ENCODE measurements at places on chromosomes 3 and 15. TPM values are rescaled to one million over a fixed set of nuclear protein-coding genes. Genes with fewer than 3 reads are reported as not detected.

Gene GRIP2
- total RNA-seq = 1.6 TPM

Gene SCG3
- total RNA-seq = 0.31 TPM

Gene GABRR3
- not detected for total RNA-seq

Gene LRRK1
- total RNA-seq = 12.1 TPM

Gene CCDC13
- total RNA-seq = 2.8 TPM

Gene COL8A1
- total RNA-seq = 136 TPM

DNA sequence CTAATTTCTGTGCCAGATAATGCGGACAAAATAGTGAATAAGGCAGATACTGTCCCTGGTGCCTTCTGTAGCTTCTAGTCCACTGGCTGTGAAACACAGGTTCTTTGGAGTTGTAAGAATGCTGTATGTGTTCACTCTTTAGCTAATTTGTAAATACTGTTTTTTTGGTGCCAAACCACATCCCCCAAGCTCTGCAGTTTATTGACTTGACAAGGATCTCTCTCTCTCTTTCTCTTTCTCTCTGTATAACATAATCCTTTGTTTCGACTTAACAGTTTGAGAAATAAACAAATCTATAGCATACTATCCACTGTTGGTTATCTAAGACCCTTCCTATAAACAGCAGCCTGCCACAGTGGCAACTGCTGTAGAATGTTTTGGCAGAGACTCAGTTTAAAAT is 7.6 kb downstream of the SMAD3 start:
- ATAC-seq = no peak

DNA sequence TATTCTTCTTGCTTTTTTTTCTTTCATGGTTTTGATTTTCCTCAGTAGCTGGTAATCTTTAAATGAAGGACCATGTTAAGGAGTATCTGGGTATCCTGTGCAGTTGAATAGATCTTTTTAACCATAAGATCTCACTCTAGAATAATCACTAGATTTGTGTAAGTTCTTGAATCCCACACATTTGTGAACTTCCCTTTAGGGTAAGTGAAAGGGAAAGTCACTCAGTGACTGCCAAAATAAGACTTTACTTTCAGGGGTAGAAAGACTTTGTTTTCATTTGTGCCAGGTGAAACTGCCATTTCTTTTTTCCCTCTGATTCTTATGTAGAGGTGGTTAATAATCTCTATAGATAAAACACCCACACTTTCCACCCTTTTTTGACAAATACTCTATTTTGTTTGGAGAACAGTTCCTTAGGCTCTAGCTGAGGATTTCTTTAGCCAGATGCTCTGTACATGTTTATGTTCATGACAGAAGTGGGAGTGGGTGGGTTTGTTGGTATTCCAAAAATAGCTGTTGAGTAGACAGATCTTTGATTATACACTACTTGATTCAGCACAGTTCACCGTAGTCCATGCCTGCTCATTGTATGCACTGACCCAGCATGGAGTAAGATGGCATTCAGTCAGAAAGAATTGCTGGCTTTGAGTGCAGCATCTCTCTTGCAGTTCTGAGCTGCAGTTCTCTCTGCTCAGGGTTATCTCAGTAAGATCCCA is 28.5 kb downstream of the LRRC49 start:
- no peak for ATAC-seq

DNA sequence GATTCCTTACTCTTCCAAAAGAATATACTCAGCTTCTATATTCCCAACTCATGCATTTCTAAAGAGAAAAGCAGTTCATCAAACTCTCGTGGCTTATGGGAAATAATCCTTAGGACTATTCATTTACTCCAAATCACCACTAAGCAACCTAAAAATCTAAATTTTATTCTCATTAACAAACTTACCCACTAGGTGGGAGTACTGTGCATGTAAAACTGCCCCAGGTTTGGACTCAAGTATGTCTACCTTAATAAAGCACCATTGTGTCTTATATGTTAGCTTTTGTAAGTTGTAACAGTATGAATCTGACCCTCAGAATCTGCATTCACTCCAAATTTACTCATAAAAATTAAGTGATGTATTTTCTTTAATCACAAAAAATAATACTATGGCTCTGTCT is 25.3 kb downstream of the RAD18 start:
- no peak for ATAC-seq

DNA sequence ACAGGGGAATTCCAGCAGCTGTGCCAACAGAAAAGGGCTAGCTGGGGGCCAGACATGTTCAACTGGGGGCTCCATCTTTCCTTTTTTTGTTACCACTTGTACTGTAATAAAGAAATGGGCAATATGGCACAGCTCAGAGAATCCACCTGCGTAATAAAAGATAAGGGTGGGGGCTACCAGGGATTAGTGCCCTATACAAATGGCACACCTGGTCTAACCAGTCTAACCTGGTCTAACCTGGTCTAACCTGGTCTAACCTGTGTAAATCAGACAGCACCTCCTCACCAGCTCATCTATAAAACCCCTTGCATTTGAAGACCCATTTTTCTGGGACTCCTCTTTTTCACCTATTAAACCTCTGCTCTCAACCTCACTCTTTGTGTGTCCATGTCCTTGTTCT is 26.2 kb upstream of the CLDN16 start:
- ATAC-seq = no peak

GRCh38 chr15:36769098-36769497 is 189.7 kb downstream of the CDIN1 start:
- no peak for ATAC-seq

DNA sequence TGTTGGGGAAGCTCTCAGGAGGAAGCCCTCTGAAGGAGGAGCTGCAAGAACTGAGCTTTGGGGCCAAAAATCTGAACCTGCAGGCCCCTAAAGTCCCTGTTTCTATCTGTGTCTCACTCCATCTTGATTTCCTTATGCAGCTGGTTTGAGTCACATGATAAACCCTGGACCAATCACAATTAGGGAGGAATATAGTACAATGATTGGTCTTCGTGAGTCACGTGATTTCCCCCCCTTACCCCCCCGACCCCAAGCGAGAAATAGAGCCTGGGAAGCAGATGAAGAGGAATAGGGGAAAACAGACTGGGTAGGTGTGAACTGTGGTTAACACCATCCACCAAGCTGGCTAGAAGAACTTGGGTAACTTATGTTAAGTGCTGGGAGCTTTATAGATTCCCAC is 12.9 kb downstream of the CRABP1 start:
- no peak for ATAC-seq

DNA sequence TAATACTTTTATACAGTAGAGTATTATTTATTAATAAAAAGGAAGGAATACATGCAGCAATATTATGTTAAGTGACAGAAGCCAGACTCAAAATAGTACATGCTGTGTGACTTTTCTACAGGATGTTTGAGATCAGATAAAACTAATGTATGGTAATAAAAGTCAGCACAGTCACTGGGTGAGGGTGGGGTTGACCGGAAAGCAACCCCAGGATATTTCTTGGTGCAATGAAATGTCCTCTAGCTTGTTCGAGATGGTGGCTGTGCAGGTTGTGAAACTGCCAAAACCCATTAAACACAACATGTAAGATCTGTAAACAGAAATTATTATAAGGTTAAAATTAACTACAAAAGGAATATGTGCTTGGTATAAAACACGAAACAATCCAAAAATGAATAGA is 20.8 kb upstream of the ALDH1L1 start:
- ATAC-seq = no peak

DNA sequence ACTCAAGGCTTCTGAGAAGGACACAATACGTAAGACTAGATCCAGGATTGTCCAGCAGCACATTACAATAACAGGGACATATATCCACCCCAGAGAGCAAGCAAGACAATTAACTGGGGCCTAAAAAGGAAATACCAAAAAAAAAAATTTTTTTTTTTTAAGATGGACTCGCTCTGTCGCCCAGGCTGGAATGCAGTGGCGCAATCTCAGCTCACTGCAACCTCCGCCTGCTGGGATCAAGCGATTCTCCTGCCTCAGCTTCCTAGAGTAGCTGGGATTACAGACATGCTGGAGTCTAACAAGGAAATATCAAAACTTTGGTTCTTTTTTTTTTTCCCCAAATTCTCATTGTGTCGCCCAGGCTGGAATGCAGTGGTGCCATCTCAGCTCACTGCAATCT is 28.8 kb upstream of the IMPDH2 start:
- ATAC-seq = no peak

- ATAC-seq = no peak
Observed at GRCh38 chr3:196916221-196916620, 26.1 kb downstream of the NCBP2 start.

- ATAC-seq = no peak
Observed at GRCh38 chr3:74066456-74066855, 441.7 kb upstream of the PDZRN3 start.

GRCh38 chr3:15399970-15400369 is 27.4 kb downstream of the METTL6 start:
- no peak for ATAC-seq

DNA sequence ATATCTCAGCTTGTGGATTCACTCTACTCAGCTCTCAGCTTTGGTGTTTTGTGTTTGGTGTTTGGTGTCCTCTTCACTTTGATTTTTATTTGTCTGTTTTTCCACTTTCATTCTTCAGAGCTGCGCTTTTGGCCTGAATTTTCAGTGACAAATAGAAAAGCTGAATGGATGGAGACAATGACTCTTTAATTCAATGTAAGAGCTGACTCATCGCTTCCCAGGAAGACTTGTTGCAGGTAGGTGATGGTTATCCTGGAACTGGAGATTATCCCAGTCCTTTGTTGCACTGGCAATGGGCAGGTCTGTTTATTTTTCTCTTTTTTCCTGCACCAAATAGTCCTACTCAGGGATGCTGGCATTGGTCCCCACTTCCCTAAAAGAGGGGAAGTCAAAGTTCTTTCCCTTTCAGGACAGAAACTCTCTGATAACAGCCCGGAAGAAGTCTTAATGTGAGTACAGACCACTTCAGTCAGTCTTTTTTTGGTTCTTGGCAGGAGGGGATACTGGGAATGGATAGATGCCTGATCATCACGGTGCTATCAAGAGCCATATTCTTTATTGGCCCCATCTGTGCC is 12.4 kb upstream of the AEN start:
- no peak for ATAC-seq

- ATAC-seq = no peak
Observed at GRCh38 chr3:48536785-48537184, 19.8 kb downstream of the PFKFB4 start.

GRCh38 chr15:47756872-47757271 is 39.6 kb downstream of the SEMA6D start:
- ATAC-seq = no peak

DNA sequence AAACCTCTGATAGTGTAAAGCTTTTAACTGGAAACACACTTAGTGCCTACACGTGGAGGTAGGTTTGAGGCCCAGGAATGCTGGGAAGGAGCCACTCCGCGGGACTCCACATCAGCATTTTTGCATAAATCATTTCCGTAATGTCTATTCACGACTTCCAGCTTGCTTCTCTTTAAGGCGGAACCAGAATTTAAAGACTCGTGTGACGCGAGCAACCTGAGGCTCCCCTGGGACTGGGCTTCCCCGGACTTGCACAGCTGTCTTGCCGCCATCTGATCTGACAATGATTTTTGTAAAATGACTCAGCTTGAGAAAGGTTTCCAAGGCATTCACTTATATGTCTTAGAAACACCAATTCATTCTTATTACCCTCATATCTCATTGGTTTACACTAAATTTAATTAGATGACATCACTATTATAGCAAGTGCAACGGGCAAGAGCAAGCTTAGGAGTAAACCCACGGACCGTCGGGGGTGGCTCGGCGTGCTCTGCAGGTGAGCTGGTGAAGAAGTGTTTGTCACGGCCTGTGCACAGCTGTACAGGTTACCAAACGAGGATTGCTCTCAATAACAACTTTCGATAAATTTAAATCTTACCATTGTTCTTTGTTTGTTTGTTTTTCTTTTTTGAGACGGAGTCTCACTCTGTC is 95.2 kb downstream of the CHSY1 start:
- no peak for ATAC-seq

- ATAC-seq = peak; percentile 67
Observed at GRCh38 chr3:192819001-192819569, 91.7 kb upstream of the FGF12 start.

All from gastroesophageal sphincter (tissue), 4 donors.